Activated T-cell treated with anti-CD3 and anti-CD28 coated beads for 24 hours (primary cell): ENCODE measurements at places on chromosomes 6 and 20.

DNA sequence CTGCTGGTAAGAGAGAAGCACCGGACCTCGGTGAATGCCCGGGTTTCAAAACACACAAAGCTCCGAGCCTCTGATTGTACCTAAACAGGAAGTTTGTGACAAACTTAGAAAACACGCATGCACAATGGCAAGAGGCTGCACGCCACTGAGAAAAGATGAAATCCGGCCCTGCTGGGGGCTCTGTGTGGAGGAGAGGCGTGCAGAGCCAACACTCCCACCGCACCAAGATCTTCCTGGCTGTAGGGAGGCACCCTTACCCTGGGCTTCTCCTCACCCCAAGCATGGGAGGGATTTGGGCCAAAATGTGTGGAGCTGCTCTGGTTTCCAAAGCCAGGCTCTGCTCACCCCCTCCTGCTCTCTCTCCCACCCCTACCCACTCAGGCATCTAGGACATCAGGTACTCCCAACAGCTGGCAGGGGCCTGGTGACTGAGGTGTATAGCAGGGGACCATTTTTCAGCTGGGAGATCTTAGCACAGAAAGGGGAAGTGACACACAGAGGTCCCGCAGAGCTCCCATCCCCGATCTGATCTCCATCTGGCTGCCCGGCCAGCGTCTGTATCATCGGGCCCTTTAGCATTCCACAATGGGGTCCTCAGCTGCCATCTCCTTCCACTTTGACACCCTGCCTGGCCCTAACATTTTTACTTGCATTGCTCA is 84.2 kb downstream of the TRERF1 start:
- no peak for DNase-seq

- no peak for DNase-seq
Observed at GRCh38 chr6:6452002-6452401, 131.5 kb upstream of the F13A1 start.

- DNase-seq = no peak
Observed at GRCh38 chr20:46559001-46559400, 8.5 kb upstream of the OCSTAMP start.

GRCh38 chr6:125471667-125472066 is 169.9 kb upstream of the HDDC2 start:
- DNase-seq = no peak

DNA sequence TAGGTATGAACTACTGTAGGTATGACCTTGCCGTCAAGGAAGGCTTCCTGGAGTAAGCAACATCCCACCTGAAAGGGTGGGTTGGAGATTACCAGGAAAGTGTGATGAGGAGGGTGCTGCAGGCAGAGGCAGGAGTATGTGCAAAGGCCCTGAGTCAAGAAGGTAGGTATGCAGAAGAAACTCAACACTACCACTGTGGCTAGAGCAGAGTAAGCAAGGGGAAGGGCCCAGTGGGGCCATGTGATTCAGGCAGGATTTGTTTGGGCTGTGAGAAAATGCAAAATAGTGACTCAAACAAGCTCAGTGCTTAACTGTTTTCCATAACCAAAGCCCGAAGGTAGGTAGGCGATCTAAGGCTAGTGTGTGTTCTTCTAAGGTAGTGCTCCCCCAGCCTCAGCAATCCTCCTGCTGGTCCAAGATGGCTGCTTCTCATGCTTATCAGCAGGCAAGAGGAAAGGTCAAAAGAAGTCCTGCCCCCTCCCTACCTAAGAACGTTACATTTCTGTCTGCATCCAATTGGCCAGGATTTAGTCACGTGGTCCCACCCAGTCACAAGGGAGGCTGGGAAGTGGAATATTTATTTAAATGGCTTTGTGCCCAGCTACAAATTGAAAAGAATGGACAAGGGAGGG is 36.2 kb upstream of the HMGA1 start:
- DNase-seq = no peak

DNA sequence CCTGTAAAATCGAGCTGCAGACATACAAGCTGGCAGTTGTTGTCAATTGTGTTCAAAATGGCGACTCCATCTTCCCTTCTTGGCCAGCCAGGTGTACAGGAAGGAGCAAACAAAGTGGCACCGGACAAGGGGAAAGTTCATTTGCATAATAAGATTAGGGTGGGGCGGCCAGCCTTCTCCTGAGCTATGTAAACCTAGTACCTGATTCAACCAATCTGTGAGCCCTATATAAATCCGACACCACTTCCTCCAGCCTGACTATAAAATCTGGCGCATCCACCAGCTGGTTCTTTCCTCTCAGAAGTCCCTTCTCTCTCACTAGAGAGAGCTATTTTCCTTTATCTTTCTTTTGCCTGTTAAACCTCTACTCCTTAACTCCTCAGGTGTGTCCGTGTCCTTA is 8.1 kb upstream of the HBS1L start:
- DNase-seq = no peak

DNA sequence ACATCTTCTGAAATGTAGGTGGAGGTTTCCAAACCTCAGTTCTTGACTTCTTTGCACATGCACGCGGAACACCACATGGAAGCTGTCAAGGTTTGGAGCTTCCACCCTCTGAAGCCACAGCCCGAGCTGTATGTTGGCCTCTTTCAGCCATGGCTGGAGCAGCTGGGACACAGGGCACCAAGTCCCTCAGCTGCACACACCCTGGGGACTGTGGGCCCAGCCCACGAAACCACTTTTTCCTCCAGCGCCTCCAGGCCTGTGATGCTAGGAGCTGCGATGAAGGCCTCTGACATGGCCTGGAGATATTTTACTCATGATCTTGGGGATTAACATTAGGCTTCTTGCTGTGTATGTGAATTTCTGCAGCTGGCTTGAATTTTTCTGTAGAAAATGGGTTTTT is 68.7 kb downstream of the RNF217 start:
- DNase-seq = no peak

DNA sequence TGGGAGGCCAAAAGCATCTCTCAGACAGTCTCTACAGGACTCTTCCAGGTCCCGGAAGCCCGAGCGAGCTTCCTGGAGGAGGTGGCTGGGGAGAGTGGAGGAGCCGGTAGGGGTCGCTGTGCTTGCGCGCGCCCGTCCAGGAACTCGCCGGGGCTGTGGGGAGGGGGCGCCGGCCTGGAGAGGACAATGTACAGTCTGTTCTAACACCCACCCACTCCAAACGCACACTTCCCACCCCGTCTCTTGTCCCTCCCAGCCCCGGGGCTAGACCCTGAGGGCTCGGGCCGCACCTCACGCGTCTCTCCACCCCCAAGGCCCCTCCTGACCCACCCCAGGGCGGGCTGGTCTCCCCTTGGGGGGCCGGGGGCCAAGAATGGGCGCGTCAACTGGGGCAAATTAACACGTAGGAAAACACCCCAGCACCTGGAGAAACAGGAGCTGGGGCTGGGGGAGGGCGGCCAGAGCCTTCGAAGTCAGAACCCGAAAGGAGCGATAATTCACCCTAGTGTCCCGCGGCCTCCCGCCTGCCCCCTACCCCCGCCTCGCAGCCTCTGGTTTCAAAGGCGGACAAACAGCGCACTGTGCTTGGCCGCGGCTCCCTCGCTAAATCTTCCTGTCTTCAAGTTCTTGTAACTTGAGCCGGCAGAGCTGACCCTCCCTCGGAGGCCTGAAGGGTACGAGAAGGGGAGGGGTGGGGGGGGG is 103.2 kb upstream of the FOXP4 start:
- DNase-seq = no peak

- no peak for DNase-seq
Observed at GRCh38 chr6:15770347-15771143, 107.7 kb upstream of the DTNBP1 start.

DNA sequence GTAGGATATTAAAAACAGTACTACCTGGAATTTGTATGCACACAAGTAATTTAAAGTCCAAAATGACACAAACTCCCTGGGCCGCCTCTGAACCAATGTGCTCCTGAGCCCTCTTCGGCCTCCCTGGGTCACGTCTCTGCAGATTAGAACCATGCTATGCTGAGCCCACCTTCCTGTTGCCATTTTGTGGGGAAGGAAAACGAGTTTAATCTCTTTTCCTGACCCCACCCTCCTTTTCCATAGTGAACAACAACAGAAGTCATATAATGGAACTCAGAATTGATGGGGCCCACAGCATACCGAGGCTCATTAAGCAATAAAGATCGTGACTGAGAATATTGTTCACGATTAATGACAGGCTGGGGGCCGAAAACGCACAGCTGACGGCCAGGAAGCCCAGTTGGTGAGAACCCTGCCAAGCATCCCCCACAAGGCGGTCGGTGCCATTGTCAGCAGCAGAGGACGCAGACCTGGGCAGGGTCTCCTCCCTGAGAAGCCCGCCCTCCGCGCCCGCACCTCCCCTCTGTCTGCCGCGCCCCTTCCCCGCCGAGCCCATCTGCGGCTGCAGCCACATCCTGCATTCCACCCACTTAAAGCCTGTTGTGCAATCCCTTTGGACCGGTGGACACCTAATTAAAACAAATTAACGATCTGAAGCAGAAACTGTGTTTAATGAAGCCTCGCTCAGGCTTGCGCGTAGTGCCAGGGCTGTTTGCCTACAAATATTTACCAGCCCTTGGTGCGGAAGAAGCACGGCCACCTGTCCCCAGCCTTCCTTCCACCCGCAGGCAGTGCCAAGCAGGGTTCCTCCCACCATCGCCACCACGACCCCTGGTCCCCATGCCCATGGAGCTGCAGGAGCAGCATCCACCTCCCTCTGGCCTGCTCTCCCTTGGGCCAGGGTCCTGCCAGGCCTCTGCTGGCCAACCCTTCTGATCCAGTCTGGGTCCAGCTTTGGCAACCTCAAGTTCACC is 68.1 kb downstream of the DLL1 start:
- no peak for DNase-seq

DNA sequence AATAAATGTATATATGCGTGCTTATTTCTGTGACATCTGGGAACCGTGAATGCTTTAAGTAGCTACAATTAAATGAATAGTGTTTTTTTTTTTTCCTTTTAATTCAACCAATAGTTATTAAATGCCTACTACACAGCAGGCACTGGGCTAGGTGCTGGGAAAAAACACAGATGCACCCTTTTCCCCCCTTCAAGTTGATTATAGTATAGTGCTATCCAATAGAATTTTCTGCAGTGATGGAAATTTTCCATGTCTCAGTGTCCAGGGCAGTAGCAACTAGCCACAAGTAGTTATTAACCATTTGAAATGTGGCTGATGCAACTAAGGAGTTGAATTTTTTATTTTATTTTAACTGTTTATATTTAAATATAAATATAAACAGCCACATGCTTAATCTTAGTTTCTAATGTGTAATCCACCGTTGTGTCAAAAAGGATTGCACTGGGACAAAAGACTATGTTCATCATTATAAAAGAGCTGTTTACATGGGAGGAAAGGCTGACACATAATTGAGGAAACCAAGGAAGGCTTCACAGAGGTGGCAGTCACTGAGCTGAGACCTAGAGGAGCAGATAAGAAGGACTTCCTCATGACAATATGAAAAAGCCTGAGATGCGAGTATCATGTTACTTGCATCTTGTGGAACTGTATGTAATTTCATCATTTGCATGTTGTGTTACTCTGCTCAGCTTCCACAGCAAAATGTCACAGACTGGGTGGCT is 261.2 kb upstream of the PLCB4 start:
- no peak for DNase-seq
